GM19239 (cell line): ENCODE measurements at places on chromosomes 4 and X.
A peak's percentile ranks its signal among the peaks of the same experiment; 100 is the strongest.

DNA sequence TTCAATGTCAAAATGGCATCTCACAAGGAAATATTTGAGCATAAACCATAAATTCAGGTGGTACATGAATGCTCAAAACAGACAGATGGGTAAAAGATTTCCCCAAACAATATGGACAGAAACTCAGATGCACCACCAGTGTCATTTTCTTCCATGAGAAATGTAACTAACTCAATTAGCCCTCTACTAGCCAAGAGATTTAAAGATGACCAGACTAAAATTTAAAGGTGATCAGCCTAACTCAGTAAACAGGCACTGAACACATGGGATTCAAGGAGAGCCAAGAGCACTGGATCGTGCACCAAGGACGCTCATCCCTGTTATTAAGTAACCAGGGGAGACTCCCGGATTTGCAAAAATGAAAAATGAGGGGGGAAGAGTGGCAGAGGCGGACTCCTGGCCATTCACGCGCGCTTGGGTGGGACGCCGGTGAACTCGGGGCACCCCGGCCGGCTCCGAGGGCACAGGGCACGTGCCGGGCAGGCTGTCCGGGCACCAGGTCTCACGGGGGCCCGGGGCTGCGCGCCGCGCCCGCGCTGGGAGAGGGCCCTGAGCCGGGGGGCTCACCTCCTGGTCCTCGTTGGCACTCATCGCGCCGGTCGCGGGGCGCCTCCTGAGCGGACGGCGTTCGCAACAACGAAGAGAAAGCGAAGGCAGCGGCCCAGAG lies 490 bp downstream of the RWDD4 start:
- peak; percentile 12 for DNase-seq

GRCh38 chr4:109072595-109072994 lies 229.9 kb downstream of the COL25A1 start:
- no peak for DNase-seq

- DNase-seq, result no peak
Measured at GRCh38 chr4:107330916-107331315, 294.8 kb upstream of the DKK2 start.

DNA sequence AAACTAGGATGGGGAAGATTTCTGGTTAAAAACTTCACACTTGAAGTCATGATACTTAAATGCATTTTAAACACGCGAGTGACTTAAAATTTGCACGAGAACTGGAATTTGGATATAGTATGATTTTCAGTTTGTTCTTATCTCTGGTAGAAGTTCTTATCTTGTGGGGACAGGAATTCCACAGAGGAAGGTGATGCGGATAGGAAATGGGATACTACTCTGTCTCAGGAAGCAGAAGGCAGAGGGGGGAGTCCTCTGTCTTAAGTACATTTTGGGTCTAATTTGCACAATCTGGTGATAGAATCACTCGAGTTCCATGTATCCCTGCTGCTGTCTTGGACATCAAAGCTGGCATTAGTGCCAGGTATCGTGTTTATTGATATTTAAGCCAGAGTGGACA lies 53.3 kb downstream of the TLL1 start:
- DNase-seq, result no peak

GRCh38 chr4:27973056-27973455 lies 1112.4 kb downstream of the STIM2 start:
- DNase-seq, result no peak

- DNase-seq, result no peak
Measured at GRCh38 chr4:7638984-7639789, 204.5 kb upstream of the PSAPL1 start.

DNA sequence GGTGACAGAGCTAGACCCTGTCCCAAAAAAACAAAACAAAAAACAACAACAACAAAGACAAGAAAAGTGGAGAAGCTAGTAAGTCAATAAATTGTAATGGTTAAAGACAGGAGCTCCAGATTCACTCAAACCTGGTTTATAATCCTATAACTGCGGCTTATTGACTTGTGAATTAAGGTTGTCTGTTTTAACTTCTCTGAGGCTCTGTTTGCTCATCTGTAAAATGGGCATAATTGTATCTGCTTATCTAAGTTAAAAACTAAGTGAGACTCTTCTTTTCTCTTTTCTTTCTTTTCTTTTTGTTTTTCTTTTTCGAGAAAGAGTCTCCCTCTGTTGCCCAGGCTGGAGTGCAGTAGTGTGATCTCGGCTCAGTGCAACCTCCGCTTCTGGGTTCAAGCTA lies 84.9 kb downstream of the SOWAHB start:
- DNase-seq, result no peak

DNA sequence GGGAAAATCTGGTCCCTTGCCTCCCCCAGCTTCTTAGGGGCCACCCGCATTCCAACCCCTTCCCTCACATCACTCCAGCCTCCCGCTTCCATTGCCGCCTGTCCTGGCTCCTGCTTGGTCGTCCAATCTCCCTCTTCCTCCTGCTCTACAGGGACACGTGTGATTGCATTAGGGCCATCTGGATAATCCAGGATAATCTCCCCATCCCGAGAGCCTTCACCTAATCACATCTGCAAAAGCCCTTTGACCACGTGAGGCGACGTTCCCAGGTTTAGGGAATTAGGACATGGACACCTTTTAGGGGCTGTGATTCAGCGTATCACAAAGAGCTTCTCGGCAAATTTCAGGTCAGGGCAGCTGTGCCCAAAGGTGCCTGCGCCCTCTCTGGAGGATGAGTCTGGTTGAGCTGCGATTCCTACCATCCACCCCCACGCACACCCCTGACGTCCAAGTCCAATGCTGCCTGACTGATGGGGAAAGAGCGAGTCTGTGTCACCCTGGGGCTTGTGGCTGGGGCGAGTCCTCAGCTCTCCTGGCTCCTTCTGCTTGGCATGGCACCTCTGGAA lies 104.6 kb downstream of the PSAPL1 start:
- no peak for DNase-seq

DNA sequence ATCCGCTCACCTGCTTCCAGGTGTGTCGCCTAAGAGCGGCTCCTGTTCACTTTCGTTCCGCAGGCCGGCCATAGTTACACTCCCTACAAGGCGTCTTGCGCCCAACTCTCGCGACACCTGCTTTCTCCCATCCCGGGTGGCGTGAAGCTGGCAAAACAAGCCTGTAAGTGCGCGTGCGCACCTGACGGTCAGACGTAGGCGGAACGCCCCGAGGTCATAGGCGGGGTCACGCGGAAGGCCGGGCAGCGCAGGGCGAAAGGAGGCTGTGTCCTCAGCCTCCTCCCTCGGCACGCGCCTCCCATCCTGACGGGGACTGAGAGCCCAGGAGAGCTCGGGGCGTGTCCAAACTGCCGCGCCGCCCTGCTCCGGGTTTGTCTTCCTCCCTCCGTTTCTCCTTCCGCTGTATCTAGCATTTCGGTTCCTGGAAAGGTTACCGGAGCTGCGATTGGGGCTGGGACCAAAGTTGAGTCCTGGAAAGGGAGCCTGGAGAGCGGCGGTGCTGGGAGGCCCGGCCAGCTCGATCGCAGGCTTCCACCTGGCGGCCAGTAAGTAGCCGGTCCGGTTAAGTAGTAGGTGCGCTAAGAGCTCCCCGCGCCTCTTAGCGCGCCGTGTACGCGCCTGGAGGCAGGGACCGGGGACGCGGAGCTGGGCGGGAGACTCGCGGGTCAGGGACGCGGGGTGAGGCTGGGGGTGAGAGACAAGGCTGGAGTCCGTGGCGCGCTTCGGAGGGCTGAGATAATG lies at the start of the genes ABHD18 and MFSD8:
ABHD18 (plus strand) TSS at position 345 of the 741 bp plus-strand sequence. CDS start 17,550 bp downstream, outside the sequence.
MFSD8 (minus strand) TSS at position 112 of the 741 bp plus-strand sequence; CDS start at position 72, 40 bp downstream.
- peak; percentile 86 for DNase-seq

DNA sequence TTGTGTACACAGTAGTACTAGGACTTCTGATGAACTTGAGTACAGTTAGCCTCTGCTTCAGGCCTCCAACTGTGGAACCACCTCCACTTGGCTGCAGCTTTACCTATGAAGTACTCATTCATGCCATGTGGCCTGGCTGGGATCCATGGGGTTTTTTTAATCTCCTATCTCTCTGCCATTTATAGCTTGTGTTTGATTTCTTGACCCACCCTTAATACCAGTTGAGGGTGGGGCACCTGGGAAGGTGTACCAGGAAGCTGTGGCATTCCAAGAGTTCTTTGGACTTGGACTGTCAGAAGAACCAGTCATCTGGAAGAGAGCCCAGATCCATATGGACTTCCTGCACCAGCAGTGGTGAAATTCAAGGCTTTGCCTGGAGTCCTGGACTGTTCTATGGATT lies 230.1 kb downstream of the SHROOM3 start:
- no peak for DNase-seq

- no peak for DNase-seq
Measured at GRCh38 chr4:175946472-175947116, 119.0 kb upstream of the WDR17 start.

DNA sequence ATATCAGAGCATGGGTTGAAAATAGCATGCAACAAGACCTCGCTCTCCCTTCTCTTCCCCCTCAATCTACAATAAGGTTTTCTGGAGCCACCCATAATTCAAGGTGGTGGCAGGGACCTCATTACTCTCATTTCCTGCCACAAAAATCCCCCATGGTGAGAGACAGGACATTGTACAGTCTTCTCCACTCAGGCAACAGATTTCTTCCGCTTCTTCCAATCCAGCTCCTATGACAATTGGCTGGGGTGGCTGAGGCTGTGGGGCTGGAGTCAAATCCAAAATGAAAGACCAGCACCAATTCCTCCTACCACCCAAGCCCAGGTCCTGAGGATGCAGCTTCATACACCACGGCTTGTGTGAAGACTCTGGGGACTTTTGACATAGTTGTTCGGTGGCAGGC lies 40.3 kb upstream of the NKRF start:
- DNase-seq, result no peak

- no peak for DNase-seq
Measured at GRCh38 chrX:16114611-16115010, 8.8 kb upstream of the GRPR start.

DNA sequence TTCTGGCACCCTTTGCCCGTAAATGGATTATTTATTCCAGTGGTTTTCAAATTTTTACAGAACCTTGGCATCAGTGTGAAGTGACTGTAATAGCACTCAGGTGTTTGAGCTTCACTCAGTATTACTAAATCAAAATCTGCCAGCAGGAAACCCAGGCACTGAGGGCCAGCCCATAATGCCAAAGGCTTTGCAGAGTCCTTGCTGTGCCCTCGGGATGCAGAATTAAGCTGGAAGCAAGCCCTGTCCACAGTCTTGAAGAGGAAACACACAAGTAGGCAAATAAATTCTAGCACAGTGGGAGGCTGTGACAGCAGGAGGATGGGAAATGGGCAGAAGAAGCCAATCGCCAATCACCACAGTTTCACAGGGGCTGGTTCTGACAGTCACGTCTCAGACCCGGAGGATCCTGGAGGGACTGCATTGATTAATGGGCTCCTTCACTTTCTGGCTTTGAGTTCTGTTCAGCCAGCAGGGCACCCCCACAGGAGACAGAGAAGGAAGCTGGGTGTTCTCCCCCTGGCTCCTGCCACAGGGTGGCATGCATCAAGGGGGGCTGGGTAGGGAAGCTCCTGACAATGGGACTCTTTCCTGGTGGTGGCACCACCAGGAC lies 138.8 kb downstream of the MTNR1A start:
- no peak for DNase-seq

DNA sequence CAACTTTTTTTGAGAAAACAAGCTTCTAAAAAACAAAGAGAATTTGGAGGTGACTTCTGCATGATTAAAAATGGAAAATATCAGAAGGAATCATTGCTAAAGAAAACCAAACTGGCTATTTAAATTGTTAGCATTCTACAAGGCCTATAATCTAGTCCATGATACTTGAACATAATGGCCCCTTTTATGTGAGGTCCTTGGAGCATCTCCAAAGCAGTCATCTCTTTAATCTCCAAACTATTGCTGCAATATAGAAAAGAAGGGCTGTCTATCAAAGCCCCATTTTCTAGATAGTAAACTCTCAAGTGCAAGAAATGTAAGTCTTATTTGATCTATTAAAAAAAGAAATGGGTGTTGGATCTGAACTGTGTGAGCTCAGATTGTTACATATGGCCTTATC lies 615.1 kb downstream of the CENPC start:
- DNase-seq, result no peak

DNA sequence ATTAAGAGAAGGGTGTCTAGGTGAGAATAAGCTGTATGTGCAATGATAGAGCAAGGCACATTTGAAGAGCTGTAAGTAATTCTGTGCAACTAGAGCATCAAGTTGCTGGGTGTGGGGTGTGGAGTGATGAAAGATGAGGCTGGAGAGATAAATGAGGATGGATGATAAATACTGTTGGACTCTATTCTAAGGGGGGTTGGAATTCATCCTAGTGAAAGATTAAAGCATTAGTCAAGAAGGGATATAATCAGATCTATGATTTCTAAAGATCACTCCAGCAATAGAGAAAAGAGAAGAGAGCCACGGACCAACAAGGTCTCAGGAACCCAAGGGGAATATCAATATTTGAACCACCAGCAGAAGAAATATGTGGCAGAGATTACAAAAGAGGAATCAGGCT lies 415.0 kb upstream of the RPS6KA3 start:
- DNase-seq, result no peak

GRCh38 chr4:75912968-75913367 lies 10.7 kb upstream of the PPEF2 start:
- no peak for DNase-seq

GRCh38 chrX:125444659-125445058 lies 125.0 kb downstream of the TEX13C start:
- no peak for DNase-seq

GRCh38 chr4:88737307-88737941 lies 39.8 kb upstream of the NAP1L5 start:
- peak; percentile 20 for DNase-seq

- no peak for DNase-seq
Measured at GRCh38 chr4:154349829-154350228, 141.8 kb downstream of the DCHS2 start.

DNA sequence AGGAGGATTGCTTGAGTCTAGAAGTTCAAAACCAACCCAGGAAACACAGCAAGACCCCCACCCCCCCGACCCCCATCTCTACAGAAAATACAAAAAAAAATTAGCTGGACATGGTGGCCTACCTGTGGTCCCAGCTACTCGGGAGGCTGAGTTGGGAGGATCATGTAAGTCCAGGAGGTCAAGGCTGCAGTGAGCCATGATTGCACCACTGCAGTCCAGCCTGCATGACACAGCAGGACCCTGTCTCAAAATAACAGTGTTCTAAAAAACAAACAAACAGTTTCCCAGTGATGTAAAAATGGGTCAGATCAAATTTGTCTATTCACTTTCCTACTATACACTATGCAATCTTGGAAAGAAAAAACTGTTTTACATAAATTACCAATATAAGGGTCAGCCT lies 2.0 kb upstream of the CBR4 start:
- no peak for DNase-seq

DNA sequence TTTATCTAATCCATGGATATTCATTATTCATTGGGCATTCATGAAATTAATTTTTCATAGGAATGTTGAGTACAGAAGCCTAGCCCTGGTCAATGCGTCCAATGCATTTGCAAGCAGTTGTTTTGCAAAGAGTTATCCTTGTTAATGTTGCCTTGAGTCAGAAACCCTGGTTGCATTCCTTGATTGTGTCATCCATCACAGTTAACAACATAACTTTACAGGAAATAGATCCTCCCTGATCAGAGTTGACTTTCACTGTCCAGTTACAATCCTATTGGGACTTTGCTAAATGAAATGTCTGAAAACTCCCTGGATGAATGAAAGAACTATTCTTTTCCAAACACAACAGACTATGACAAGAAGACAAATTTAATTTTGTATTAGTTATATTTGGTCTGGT lies 924.3 kb upstream of the SLIT2 start:
- no peak for DNase-seq

- DNase-seq, result no peak
Measured at GRCh38 chr4:141524116-141524515, 112.3 kb upstream of the IL15 start.

GRCh38 chr4:26377328-26378311 lies 56.8 kb downstream of the RBPJ start:
- no peak for DNase-seq
